ENCODE measurements at places on chromosomes 6 and 20.

DNA sequence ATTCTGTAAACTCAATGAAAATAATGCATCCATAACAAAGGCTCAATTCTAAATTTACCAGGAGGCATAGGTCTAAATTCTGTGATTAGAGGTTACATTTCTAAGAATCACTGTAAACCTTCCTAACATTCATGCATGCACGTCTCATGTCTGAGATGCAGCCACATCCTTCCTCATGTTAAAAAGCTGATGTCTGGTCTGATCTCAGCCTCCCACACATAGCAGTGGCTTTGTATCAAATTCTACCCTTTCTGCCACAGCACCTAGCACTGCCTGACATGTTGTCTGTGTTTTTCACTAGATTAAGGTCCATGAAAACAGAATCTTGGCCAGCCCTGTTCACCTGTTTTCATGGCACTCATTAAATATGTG is 171.1 kb downstream of the WDR27 start:
- DNase-seq = no peak

DNA sequence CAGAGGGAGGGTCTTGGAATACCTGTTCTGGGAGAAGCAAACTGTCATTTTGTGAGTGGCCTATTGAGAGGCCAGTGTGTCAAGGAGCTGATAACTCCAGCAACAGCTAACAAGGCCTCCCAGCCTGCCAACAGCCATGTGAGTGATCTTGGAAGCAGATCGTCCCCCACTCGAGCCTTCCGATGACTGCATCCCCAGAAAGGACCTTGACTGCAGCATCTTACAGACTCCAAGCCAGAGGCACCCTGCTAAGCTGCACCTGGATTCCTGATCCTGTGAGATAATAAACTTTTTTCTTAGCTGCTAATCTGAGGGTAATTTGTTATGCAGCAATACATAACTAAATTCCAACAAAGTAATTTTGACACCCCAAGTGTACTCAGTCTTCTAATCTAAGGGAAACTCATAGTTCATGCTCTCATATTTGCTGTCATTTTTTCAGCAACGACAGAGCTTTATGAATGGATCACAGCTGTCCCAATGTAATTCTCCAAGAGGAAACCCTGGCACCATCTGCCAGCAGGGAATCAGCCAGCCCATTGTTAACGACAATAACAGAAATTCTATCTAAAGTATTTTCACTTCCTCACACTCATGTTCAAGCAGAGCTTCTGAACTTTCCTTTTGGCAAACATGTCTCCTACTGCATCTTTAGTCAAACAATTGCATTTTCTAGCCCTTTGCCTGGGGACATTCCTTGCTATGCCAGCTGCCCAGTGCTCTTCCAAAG is 470.2 kb upstream of the BTBD3 start:
- no peak for DNase-seq

DNA sequence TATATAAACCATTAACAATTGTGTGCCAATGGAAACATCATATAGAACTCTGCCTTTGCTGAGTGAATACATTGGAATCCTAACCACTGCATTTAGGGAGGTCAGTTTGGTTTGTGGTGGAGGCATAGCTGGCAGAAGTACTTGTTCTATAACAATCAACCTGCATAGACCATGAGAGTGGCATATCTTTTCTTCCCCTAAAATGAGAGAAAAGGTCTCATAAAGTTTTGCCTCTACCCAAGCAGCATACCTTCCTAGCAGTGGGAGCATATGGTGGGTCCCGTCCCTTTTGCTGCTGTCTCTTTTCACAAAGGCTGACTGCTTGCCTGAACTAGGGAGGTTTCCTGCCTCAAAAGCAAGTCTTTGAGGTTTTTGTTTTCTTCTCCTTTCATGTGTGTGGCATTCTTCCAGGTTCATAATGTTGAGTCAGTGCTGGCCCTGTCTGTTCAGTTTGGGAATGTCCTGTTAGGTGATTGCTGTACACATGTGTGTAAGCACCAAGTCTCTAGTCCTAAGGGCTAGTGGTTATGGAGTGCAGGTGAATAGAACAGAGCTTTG is 61.2 kb upstream of the SUPT3H start:
- DNase-seq = no peak

- no peak for DNase-seq
Observed at GRCh38 chr20:57361517-57361916, 10.5 kb downstream of the RAE1 start.

GRCh38 chr20:5797843-5798462 is 47.8 kb downstream of the SHLD1 start:
- DNase-seq = no peak

GRCh38 chr6:21332077-21332476 is 261.5 kb upstream of the SOX4 start:
- DNase-seq = no peak

GRCh38 chr6:96171112-96171511 is 155.3 kb downstream of the FUT9 start:
- no peak for DNase-seq

DNA sequence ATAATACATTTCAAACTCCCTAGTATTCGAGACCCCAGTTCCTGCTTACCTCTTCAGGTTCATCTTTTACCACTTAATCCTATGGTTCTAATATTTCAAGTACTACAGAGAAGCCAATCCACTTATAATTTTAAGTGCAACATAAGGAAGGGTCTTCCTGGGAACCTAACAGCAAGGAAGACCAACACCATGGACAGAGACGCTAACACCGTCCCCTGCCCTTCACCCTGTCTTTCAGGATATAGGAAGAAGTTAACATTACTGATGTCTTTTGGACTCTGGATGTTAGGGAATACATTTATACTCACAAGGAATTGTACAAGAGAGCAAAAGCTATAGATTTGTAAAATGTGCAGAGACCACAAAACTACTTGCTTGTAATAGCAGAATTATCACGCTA is 565.0 kb upstream of the CHD6 start:
- DNase-seq = no peak

GRCh38 chr6:16437095-16437494 is 198.7 kb downstream of the GMPR start:
- DNase-seq = peak; percentile 24

DNA sequence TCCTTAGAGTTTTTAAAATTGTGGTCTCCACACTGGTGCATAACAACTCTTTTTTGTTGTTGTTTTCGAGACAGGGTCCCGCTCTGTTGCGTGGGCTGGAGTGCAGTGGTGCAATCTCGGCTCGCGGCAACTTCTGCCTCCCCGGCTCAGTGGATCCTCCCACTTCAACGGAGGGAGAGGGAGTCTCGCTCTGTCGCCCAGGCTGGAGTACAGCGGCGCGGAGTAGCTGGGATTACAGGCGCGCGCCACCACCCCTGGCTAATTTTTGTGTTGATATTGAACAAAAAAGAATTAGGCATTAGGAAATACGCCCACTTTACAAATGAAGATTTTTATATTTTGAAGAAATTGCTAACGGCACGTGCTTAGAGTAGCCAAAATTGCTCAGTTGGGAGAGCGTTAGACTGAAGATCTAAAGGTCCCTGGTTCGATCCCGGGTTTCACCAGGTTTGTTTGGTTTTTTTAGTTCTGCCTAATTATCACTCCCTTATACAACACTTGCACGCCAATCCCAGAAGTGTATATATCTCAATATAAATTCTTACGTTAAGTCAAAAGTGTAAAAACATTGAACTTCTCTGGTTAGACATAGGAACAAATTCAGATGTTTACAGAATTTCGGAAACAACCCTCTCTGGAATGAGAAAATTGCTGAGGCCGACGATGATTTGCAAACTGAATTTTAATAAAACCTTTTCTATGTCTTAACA is 159.6 kb downstream of the TRIM27 start:
- DNase-seq = no peak

DNA sequence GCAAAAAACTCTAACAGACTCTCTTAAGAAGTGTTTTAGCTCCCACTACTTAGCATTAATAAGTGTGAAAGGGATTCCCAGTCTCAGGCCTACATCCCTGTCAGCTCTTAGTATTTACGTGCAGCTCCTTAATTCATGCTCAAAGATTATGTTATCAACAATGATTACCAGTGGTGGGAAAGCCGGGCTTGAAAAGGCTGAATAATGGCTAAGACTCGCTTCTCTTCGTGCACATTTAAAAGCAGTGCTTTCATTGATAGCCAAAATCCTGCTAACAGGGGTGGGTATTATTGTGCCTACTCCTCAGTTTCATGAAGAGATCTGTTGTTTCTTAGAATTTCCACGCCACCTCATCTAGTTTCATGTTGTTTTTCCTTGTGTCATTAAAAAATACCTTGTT is 518.8 kb downstream of the GRIK2 start:
- DNase-seq = no peak

GRCh38 chr6:14451594-14452374 is 334.2 kb downstream of the CD83 start:
- no peak for DNase-seq

- DNase-seq = no peak
Observed at GRCh38 chr6:105898286-105898685, 187.8 kb upstream of the PRDM1 start.

DNA sequence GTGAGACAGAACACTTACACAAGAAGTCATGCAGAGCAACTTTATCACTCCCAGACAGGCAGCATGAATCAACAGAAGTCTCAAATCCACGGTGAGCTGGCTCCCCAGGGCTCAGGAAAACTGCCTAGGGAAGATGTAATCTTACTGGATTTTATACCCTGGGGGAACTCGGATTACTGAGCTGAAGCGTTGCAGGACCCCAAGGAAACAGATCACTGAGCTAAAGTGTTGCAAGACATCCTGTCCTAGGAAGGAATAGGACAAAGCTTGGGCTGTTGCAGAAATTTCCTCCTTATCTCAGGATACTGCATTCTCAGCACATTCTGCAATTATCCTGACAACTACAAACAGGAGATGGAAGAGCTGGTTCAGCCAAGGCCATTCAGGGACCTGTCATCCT is 224.8 kb downstream of the TFAP2A start:
- no peak for DNase-seq

GRCh38 chr6:21455071-21455470 is 138.5 kb upstream of the SOX4 start:
- DNase-seq = no peak

DNA sequence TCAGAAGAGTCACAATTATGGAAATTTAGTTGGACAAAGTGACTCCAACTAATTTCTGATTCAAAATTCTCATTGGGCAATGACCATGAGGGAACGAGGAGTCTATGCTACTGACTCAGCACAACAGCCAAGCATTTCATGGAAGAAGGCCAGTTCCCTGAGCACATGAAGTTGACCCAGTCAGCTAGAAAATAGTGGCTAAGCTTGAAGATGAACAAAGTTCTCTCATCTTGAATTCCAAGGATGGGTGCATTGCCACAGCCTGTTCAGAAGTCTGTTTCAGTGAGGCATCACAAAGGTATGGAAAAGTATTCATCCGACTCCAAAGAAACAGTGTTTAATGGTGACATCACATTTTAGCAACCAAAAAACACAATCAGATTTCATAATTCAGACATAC is 676.9 kb downstream of the HACE1 start:
- no peak for DNase-seq

GRCh38 chr6:42259841-42260395 is 42.3 kb upstream of the MRPS10 start:
- no peak for DNase-seq

- DNase-seq = no peak
Observed at GRCh38 chr6:110484321-110484720, 7.9 kb upstream of the SLC22A16 start.

- no peak for DNase-seq
Observed at GRCh38 chr6:164018133-164018532, 603.6 kb downstream of the QKI start.

GRCh38 chr6:77620278-77620882 is 32.5 kb upstream of the MEI4 start:
- DNase-seq = no peak

- no peak for DNase-seq
Observed at GRCh38 chr6:22783931-22784330, 214.6 kb downstream of the HDGFL1 start.

GRCh38 chr6:156928972-156929371 is 151.8 kb downstream of the ARID1B start:
- no peak for DNase-seq
